ENCODE measurements at places on chromosomes 11 and 22.

DNA sequence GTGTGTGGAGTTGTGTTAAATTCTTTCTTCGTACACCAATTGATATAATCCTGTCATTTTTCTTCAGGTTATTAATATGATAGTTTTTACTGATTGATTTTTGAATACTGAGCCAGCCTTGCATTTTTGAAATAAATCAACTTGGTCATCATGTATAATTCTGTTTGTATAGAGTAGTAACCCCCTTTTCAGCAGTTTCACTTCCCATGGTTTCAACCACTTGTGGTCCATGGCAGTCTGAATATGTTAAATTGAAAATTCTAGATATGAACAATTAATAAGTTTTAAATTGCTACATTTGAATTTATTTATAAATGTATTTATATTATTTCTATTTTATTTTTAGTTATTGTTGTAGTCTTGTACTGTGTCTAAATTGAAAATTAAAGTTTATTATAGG is 32.6 kb downstream of the MS4A6A start:
- no peak for DNase-seq

DNA sequence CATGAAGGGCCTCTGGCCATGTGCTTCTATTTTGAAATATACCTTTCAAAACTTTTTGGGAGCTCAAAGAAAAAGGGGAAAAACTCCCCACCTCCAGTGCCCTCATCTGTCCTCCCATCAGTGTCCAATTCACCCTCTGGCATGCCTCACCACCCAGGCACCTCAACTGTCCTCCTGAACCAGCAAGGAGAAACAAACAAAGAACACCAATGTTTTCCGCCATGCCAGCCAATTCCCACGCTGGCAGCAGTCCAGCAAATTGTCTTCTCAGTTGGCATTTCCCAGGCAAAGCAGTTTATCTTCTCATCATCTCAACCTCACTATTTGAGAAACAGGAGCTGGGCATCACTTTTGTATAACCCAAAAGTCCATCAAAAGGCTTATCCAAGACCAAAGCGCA is 496.9 kb downstream of the SOX6 start:
- DNase-seq, result no peak

DNA sequence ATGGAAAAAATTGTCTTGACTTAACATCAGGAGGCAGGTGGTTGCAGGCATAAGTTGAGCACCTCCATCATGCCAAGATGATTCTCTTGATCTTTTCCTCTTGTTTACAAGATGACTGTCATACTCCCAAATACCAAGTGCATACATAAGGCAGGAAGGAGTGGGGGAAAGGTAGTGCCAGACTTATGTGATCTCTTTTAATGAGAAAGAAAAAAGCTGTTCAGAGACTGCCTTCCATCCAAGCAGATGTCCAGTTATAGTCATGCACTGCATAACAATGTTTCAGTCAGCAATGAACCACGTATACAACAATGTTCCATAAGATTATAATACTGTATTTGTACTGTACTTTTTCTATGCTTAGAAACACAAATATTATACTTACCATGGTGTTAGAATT is 135.7 kb downstream of the EHF start:
- DNase-seq, result no peak

GRCh38 chr22:33766091-33766490 is 154.2 kb downstream of the LARGE1 start:
- no peak for DNase-seq

DNA sequence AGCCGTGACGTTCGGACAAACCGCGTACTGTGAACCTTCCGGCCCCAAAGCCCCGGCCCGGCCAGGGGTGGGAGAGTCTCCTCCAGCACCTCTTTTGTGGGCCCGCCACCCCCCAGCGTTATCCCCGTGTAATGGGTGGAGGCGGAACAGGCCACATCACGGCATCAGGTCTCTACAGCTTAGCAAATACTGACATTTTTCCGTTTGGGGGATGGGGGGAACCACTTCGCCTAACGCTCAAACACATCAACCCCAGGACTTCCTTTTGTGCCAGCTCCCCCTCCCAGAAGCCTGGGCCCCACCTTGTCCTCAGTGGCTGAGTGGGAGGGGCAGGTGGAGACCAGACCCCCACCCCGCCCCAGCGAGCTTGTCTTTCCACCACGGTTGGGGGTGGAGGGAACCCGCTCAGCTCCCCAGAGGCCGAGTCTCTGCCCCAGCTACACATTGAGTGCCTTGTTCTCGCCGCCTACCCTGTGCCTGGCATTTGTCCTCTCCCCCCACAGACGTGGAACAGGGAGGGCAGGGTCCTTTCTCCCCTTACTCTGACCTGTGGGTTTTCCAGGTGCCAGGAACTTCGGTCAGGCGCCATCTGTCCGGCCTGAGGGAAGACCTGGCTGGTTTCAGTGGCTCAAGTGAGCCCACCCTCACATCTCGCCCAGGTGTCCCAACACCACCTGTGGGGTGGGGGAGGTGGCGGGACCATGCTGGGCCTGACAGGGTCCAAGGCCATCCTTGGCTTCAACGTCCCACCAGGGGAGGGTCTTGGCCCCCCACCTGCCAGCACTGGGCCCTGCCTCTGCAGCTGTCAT is 29.6 kb downstream of the SBF1 start:
- no peak for DNase-seq

- no peak for DNase-seq
Measured at GRCh38 chr22:38353142-38353629, 36.0 kb upstream of the CSNK1E start.

DNA sequence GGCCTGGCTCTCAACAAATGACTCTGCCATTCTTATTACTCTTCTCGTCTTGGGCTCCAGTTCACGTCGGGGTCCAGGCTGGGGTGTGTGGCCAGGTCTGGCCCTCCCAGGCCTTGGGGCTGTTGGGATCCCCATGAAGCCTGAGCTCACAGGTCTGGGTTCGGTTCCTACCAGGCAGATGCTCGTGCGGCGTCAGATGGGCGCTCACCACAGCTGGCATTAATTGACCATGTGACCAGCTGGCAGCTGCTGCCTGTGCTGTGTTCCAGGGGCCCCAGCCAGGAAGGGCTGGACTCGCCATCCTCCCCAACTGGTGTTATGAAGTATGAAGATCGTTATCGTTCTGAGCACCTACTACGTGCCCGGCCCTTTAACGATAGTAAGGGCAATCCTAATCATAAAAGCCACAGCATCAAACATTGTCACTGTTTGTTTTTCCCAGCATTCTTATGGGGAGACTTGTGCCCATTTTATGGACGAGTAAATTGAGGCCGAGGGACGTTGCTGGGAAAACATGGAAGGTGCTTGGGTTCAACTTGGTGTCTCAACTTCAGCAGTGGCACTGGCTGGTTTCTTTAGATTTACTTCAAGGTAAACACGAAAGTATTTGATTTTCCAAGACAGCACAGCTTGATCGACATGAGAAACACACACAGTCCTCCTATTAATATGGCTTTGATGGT is 26.8 kb upstream of the CACNG2 start:
- no peak for DNase-seq

All from kidney epithelial cell (primary cell).